ENCODE measurements at places on chromosomes 3 and 15.

- no peak for DNase-seq
Observed at GRCh38 chr15:25785641-25786025, 77.5 kb downstream of the ATP10A start.

GRCh38 chr3:176490357-176490756 is 706.9 kb downstream of the TBL1XR1 start:
- DNase-seq, result no peak

GRCh38 chr15:58442122-58442521 is 10.3 kb downstream of the LIPC start:
- no peak for DNase-seq

GRCh38 chr3:134483195-134483900 is 2.4 kb downstream of the ANAPC13 start:
- no peak for DNase-seq

DNA sequence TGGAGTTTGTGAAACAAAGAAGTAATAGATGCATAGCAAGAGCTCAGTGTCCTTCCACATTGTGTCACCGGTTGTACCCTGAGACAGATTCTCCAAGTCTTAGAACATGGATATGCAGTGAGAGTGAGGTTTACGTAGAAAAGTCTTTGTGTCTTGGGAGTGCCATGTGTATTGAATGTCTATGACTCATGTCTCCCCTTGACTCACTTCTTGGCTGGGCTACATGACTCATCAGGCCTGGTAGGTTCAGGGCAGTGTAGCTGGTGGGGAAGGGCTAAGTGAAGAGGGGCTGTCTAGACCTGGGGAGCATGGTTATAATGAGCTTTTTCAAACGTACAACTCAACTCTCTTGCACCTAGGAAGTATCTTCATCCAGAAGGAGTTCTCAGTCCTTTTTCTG is 167.4 kb downstream of the GAP43 start:
- peak; percentile 23 for DNase-seq

DNA sequence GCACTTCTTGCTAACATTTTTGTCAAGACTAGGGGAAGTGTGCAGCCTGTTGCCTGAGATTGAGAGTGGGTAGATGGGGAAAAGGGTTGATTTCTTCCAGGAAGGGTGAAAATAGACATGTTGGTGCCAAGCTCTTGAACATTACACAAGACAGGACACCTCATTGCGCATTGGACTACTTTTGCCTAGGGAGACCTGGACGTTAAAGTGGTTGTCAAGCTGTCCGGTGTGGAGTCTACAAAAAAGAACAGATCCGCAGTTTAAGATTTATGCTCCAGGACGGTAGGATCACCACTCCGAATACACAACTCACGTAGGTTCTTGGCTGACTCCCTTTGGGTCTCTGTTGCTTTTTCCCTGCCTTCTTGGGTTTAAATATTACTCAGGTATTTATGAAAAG is 56.3 kb upstream of the LRIG1 start:
- no peak for DNase-seq

- no peak for DNase-seq
Observed at GRCh38 chr3:62109534-62109933, 263.8 kb downstream of the FEZF2 start.
